ENCODE measurements at places on chromosomes 2 and 18.

DNA sequence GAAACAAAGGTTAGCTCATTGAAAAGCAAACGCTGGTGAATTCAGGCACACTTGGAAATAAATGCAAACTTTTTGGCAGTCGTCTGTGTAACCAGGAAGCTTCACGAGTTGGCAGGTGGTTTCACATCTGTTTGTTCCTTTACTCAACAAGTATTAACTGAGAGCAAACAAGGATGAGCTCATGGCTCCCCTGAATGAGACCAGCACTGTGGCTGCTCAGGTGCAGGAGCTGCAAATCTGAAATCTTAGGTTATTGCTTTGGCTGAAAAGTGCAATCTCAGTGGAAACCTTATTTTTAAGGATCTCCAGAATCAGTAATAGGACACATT lies 46.3 kb downstream of the SH3RF3 start:
- DNase-seq, result no peak

DNA sequence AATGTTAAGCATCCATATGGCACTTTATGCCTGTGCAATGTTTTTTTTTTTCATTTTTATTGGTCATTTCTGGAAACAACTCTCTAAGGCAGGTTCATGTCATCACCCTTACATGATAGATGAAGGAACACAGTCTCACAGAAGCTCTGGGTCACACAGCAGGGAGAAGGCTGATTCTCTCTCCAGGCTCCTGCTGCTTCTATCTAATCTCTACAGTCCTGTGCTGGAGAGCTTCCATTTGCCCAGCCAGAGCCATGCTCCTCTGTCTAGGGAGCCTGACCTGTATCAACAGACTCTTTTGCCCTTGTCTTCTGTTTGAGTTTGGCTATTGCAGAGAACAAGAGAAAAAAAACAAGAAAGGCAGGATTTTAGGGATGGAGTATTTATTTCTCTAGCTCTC lies 584.8 kb downstream of the MBD2 start:
- no peak for DNase-seq

DNA sequence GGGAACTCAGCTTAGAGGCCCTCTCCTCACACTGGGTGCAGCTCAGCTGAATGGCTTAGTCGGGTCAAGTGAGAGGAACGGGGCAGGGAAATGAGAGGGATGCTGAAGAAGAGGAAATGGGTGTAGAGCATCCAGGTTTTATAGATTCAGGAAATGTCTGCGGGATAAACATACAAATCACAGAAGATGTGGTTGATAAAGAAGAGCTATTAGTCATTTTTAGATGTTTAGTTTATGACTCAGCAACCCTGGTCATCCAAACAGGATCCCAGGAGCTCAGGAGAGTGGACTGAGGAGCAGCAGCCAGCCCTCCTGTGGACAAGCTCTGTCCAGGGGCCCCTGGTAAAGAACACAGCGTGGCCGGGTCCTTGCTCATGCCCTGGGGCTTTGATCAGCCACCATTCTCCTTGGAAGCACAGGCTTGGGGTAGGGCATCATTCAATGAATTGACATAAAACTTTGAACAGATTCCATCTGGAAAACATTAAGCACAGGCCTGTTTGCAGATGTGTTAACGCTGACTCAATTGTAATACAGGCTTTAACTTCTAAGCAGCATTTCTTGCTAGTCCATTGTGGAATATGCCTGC lies 83.0 kb downstream of the NPAS2 start:
- DNase-seq, result no peak

- no peak for DNase-seq
Observed at GRCh38 chr2:104790901-104791495, 62.9 kb upstream of the POU3F3 start.

- no peak for DNase-seq
Observed at GRCh38 chr18:13269521-13270011, 51.0 kb downstream of the LDLRAD4 start.

DNA sequence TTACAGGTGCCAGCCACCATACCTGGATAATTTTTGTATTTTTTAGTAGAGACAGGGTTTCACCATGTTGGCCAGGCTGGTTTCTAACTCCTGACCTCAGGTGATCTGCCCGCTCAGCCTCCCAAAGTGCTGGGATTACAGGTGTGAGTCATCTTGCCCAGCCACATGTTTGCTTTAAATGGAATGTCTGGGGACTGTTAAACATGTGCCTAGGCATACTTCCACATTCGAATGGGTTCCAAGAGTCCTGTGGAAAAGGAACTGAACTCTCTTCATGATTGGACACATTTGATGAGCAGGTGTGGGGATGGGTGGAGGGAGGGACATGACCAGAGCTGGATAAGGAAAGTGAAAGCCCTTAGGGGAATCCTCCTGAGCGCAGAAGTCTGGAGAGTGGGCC lies 58.4 kb upstream of the GREB1L start:
- no peak for DNase-seq

- DNase-seq, result no peak
Observed at GRCh38 chr2:48569433-48569832, 39.5 kb downstream of the STON1 start.

GRCh38 chr18:59551902-59552635 lies 145.2 kb downstream of the CCBE1 start:
- DNase-seq, result no peak

DNA sequence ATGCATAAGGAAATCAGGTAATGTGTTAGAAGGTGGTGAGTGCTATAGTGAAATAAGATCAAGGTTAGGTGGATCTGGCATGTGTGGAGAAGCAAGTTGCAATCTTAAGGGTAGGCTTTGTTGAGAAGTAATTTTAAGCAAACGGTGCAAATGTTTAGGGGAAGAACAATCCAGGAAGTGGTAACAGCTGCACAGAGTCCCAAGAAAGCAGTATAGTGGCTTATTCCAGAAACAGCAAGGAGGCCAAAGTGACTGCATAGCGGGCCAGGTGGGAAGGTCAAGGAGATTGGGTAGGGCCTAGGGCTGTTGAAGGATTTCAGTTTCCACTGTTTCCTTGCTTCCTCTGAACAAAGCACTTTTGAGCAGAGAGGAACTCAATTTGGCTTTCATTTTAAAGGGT lies 30.0 kb upstream of the RAB1A start:
- no peak for DNase-seq

- no peak for DNase-seq
Observed at GRCh38 chr2:163182764-163183354, 344.3 kb upstream of the KCNH7 start.
